ENCODE measurements at places on chromosomes 11 and 22.

GRCh38 chr22:26642465-26643417 lies 14.6 kb upstream of the MIAT start:
- no peak for DNase-seq

GRCh38 chr11:132772703-132773545 lies 759.4 kb downstream of the OPCML start:
- no peak for DNase-seq

DNA sequence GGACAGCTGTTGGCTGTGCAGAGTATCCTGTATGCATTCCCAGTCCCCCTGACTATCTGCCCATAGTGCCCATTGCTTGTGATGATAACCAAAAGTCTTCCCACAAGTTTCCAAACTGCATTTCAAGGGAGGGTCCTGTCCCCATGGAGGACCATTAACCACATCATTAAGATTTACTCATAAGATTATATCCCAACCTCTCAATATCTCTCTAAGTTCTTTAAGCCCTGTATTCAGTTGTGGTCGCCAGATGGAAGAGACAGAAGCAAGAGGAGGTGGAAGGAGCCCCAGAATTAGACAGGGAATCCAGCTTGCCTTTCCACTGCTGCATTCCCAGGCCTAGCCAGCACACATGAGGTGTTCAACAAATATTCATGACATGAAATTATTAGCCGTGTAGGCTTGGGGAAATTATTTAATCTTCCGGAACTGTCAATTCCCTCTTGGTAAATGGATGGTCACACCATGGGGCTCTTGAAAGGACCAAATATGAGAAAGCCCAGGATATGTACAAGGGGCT lies 42.6 kb upstream of the TIMP3 start:
- no peak for DNase-seq

DNA sequence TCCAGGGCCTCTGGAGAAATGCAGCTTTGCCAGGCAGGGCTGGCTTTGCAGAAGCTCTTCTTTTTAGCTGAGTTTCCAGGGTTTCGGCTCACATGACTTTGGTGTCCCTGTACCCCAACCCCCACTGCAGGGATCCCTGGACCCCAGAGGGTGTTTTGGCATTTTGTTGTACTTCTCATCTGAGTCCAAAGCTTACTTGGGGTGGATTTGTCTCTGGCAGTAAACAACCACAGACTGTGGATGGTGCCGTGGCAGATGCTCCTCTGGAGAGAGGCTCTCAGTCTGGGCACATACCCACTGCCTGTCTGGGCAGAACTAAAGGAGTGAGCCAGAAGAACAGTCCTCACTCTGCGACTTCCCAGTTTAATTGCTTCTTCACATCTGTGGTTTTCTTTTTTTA lies 49.6 kb downstream of the COMMD9 start:
- DNase-seq = no peak

- peak; percentile 71 for DNase-seq
Measured at GRCh38 chr22:28442264-28442710, 237.4 kb downstream of the TTC28 start.

DNA sequence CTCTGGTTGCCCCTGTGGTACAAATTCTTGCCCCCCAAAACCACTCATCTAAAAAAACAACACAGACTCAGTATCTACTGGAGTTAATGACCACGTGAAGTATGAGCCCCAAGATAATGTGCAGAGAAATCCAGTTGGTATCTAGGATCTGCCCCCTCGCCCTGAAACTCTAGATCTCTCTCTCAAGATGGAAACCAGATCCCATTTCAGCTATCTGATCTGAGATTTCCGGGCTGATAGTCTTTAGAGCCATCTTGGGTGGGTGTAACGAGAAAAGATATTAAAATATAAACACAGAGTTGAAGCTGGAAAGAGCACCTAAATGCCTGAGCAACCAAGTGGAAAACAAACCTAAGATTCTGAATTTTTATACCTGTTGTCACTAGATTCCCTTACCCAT lies 14.0 kb upstream of the VWCE start:
- no peak for DNase-seq

- DNase-seq = no peak
Measured at GRCh38 chr11:92225125-92225567, 528 bp downstream of the FAT3 start.

GRCh38 chr11:112649856-112650255 lies 311.4 kb upstream of the NCAM1 start:
- DNase-seq = no peak

GRCh38 chr11:68014157-68014946 lies 4.2 kb downstream of the ALDH3B1 start:
- no peak for DNase-seq

GRCh38 chr11:1896923-1897322 lies 5.2 kb upstream of the PRR33 start:
- DNase-seq = no peak

DNA sequence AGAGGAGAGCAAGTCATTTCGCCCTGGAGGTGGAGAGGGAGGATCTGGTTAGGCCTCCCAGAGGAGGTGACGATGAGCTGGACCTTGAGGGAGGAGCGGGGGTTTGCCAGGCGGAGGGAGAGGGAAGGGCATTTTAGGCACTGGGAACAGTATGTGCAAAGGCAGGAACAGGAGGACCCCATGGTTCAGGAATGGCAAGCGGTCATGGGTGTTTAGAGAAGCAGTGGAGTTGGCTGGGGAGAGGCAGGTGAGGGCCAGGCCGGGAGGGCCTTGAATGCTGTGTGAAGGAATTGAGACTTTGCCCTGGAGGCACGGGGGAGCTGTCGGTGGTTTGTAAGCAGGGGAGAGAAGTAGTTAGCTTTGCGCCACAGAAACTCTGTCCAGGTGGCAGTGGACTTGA lies 10.3 kb downstream of the PRDM11 start:
- DNase-seq = no peak

GRCh38 chr22:45398214-45398613 lies 15.2 kb downstream of the SMC1B start:
- DNase-seq = no peak

DNA sequence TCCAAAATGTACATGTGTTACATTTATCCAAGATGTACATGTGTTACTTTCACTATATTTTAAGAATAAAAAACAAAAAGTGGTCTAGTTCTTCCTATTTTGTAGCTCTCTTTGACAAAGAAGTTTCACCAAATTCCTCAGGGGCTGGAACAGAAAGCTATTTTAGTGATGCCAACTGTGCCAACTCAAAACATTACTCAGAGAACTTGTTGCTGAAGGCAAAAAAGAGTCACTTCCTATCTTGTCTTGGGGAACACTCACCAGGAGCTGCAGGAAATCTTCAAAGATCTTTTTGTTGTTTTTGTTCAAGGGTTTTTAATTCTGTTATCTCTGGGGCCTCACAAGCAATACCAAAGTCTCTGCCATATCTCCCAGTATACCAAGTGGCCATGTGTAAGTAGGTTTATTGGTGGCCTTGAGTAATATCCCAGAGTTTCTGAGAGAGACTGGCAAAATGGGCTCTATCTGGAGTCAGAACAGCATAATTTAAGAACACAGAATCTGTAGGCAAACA lies 13.6 kb upstream of the EED start:
- DNase-seq = peak; percentile 48

- no peak for DNase-seq
Measured at GRCh38 chr11:569158-569885, 6.9 kb upstream of the PHRF1 start.

DNA sequence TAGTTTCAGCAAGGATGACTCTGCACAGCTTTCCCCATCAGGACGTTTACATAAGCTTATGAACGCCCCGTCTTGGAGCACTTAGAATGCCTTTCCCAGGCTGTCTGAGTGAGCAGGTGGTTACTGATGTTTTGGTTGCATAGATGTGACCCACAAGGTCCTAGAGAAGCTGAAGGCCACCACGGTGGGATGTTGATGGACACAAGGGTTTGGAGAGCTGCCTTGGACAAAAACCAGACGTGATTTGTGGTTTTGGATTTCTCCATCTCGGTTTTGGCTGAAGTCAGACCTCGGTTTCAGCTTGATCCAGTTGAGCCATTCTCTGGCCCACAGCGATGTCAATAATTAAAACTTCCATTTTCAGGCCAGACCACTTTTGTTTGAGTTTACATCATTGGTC lies 151.9 kb downstream of the LDLRAD3 start:
- DNase-seq = no peak

DNA sequence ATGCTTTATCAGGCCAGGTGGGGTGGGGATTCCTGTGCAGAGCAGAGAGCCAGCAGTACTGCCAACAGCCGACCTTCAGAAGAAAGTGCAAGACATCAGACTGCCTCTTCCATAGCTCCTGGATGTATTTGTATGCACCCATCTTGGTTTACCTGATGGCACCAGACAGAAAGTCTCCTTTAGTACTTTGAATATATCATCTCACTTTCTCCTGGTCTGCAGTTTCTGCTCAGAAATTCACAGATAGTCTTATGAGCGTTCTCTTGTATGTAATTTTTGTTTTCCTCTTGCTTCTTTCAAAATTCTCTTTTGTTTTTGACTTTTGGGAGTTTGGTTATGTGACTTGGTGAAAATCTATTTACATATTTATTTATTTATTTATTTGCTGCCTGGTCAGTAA lies 446.4 kb upstream of the CADM1 start:
- DNase-seq = no peak

- peak; percentile 74 for DNase-seq
Measured at GRCh38 chr11:73521621-73522020, 76.3 kb downstream of the FAM168A start.

GRCh38 chr11:134560066-134560465 lies 148.0 kb upstream of the B3GAT1 start:
- no peak for DNase-seq

GRCh38 chr11:126112547-126112946 lies 49.9 kb upstream of the CDON start:
- no peak for DNase-seq

DNA sequence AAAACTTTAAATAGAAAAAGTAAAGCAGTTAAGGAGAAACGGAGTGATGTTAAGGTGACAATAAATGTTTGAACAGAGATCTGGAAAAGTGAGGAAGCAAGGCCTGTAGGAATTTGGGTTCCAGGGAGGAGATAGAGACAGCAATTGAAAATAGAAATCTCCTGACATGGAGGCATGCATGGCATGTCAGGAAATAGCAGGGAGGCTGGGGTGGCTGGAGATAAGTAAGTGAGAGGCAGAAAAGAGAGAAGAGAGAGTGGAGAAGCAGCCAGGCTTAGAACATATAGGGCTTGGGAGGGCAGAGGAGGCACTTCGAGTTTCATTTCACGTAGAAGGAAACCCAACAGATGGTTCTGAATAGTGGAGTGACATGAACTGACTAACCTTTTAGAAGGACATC lies 185.5 kb downstream of the LRRC4C start:
- DNase-seq = no peak

DNA sequence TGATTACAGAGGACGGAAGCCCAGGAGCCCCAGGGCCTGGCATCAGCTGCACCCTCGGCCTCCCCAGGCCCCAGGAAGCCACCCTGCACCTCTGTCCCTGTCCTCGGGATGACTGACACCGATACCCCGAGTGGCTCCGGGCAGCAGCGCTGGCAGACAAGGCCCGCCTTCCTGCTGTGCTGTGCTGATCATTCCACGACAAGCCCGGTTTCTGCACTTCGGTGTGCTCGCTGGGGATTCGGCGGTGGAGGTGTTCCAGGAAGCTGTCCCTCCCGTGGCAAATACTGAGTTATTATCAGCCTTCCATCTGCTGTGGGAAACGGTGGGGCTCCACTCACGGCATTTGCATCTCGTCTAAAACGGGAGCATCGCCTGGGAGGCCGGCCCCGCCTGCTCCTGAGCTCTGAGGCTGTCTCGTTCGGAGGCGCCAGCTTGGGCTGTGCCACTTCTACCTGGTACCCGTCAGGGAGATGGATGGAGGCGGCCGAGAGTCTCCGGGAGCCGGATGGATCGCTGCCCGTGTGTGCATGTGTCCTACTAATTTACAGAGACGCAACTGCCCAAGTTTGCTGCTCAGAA lies 506.1 kb downstream of the BRD1 start:
- no peak for DNase-seq

- no peak for DNase-seq
Measured at GRCh38 chr11:6200975-6201374, 2.0 kb downstream of the OR52W1 start.

GRCh38 chr11:128764424-128765095 lies 70.7 kb downstream of the FLI1 start:
- no peak for DNase-seq

GRCh38 chr11:27087432-27087831 lies 46.8 kb downstream of the BBOX1 start:
- no peak for DNase-seq

DNA sequence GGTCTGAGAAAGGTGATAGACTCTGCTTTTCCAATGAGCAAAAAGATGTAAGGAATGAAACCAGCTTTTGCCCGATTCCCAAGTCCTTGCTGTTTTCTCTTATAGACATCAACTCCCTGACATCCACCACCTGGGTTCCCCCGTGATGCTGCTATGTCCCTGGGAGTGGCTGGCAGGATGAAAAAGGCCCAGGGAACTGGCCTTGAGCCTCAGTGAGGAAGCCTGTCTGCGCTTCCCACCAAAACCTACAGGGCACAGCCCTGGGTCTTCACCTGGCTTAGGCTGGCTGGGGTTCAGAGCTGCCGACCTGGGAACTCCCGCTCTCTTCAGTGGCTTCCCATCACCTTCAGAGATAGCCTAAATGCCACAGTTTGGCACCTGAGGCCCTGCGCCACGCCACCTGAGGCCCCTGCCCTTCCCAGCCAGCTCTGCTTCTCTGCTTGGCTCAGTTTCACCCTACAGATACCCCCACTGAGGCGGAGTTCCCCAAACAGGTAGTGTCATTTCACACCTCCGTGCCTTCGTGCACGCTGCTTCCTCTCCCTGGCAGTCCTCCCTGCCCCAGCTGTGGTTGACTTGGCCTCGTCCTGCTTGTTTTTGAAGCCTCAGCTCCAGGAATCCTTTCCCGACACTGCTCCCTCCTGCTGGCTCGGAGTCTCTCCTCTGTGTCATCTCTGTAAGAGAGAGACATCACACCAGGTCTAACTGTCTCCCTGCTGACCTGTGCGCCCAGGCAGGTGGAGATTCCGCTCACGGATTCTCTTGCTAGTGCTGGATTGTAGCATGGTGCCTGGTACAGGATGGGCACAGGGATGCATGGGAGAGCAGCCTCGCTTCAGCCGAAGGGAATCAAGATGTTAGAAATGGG lies 10.7 kb downstream of the SLC37A2 start:
- DNase-seq = no peak

GRCh38 chr11:20450829-20451228 lies 63.3 kb downstream of the PRMT3 start:
- DNase-seq = no peak

- DNase-seq = no peak
Measured at GRCh38 chr11:68727783-68728182, 23.5 kb downstream of the TESMIN start.

GRCh38 chr11:64592656-64593055 lies 1.6 kb downstream of the SLC22A12 start:
- no peak for DNase-seq
